ENCODE measurements at places on chromosomes 1 and 21.

DNA sequence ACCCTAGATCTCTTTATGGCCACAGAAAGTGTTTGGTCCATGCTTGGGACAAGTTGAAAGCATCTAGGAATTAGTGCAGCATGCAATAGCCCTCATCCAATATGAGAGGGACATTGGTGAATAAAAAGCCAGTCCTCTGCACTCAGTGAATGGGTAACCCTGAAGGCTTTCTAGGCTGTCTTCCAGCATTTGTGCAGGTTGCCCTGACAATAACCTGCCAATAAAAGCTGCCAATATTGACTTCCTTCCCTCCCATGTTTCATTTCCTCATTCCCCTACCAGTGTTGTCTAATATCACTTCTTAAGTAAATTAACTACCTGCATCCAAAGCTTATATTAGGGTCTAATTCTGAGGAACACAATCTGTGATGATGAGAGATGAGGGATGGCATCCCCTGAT lies 563.6 kb upstream of the NEGR1 start:
- DNase-seq: no peak

GRCh38 chr1:109649491-109649914 lies 6.4 kb upstream of the GSTM4 start:
- no peak for DNase-seq

- DNase-seq: no peak
Measured at GRCh38 chr1:14421977-14422609, 176.4 kb upstream of the KAZN start.

DNA sequence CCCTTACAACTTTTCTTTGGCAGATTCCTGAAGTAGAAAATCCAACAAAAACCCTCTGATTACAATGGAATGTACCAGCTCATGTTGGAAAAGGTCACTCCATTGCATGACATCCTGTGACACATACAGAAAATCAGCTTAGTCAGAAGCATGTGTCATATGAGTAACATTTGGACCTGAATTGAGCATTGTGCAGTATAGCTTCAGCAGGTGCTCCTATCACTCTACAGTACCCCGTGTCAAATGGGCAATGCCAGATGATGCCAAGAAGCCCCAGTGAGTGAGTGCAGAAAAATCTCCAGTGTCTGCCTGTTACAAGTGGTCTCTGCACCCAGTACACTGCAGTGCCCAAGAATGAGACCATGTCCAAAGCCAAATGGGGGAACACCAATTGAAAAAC lies 129.7 kb upstream of the RUNX1 start:
- no peak for DNase-seq

GRCh38 chr1:58664881-58665280 lies 35.0 kb downstream of the MYSM1 start:
- no peak for DNase-seq

DNA sequence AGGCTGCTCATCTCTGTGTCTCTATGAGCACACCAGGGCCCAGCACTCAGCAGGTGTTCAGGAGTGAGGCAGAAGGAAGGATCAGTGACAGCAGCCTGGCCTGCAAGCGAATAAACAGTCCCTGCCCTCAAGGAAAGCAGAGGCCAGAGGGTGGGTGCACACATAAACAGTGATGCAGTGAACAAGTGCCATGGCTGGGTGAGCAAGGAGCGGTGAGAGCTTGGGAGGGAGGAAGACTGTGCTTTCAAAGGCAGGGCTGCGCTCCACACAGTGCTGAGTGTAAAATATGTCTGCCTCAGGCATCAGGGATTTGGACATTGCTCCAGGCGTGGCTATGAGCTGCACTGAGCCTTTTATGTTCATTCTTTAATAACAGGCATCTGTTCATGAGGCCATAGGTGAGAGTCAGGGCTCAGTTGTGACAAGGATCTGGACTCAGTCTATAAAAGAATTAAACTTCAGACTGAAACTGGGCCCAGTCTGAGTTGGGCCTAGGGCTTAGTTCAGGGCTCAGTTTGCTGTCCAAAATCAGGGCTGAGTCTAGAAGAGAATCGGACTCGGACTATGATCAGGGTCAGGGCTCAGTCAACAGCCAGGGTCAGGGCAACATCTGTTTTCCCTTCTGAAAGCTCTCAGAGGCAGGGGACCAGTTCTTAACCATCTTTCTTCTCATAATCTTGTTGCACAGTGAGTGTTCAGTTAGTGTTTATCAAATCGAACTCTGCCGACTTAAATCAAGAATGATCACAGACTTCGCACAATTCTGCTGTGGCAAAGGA lies 213.7 kb downstream of the FOXD2 start:
- no peak for DNase-seq

DNA sequence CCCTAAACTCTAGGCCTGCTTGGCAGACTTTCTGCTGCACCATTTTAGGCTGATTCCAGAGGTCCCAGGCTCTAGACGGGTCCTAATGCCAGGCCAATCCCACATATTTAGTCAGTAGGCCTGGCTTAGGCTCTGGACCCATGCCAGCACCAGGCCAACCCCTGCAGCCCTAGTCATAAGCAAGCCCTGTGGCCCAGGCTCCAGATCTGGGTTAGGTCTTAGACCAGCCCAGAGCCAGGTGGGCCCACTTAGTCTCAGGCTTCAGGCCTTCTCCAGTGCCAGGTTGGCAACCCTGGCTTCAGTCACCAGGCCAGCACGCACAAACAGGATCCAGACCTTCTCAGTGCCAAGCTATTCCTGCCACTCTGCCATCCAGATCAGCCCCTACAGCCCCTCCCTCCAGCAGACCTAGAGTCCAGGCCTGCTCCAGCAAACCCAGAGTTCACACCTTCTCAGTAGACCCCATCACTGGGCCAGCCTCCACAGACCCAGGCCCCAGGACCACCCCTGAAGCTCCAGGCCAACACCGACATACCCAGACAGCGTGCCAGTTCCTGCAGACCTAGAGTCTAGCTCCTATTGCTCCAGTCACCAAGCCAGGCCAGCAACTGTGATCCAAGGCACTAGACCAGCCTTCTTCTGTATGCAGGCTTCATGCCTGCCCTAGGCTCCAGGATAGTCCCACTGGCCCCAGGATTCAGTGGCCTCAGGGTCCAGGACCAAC lies 467.6 kb downstream of the RWDD3 start:
- no peak for DNase-seq

DNA sequence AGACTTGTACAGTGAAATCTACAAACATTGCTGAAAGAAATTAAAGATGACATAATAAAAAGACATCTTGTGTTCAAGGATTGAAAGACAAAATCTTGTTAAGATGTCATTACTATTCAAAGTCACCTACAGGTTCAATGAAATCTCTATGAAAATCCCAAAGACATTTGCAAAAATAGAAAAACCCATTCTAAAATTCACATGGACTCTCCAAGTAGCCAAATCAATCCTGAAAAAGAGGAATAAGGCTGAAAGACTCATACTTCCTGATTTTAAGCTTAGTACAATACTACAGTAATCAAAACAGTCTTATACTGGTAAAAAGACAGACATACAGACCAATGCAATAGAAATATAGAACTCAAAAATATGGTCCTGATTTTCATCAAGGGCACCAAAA lies 78.6 kb downstream of the PCSK9 start:
- DNase-seq: no peak

DNA sequence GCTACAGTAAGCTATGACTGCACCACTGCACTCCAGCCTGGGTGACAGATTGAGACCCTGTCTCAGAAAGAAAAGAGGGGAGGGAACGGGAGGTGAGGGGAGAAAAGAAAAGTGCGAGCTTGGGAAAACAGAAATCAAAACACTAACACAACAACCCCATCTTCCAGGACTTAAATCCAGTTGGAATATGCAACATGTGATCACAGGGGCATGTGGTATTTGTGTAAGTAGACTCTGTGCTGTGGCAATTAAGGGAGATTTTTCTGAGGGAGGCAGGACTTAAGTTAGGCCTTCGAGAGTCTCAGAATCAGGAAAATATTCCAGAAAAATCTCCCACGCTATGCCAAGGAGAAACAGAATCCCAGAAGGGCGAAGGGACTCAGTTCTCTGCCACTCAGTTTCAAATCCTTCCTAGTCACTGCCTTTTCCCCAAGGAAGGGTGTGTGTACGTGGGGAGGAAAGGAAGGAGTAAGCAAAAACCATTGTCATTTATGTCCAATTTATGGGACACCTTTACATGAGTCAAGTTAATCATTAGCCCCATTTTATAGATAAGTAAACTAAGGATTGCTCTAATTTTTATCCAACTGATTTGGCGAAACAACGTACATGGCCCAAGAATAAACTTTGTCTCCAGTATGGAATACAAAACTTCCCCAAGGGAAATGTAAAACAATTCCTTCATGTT lies 12.3 kb downstream of the ID3 start:
- no peak for DNase-seq

DNA sequence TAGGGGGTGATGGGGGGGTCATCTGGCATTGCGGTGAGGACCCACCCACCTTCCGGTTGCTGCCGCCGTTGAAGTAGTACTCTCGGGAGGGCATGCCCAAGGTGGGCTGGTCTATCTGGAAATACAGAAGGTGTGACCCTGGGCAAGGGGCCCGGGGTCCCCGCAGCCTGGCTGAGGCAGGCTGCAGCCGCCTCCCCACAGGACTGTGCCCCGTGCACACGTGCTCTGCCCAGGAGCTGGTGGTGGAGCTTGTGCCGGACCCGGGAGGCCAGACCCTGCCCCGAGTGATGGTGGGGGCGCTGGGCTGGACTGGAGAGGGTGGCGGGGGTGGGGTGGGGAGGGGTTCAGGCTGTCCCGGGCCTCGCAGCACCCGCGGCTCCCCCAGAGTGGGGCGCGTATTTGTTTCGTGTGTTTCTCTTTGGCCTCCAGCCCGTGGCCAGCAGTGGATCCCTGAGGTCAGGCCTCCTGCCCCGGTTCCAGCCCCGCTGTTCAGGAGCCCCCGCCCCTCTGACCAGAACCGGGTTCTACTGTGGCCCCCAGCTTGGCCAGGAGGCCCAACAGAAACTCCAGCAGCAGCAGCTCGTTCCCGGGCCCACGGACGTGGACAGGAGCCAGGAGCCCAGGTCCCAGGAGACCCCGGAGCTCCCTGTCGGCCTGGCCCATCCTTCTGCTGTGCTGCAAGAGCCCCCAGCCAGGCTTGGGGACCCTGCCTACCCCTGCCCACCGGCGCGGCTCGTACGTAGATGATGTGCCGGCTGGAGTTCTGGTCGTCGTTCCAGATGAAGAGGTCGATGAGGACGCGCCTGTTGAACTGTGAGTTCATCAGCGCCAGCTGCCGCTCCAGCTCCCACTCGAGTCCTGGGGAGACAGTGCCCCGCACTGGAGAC lies 19.2 kb downstream of the PRXL2B start:
- no peak for DNase-seq

GRCh38 chr21:32562426-32562825 lies 22.9 kb downstream of the TCP10L start:
- no peak for DNase-seq

- no peak for DNase-seq
Measured at GRCh38 chr21:20997311-20997635, 936 bp upstream of the NCAM2 start.

- DNase-seq: no peak
Measured at GRCh38 chr1:25442178-25442577, 11.5 kb downstream of the MACO1 start.

GRCh38 chr1:34582356-34582755 lies 172.5 kb upstream of the GJB5 start:
- no peak for DNase-seq

DNA sequence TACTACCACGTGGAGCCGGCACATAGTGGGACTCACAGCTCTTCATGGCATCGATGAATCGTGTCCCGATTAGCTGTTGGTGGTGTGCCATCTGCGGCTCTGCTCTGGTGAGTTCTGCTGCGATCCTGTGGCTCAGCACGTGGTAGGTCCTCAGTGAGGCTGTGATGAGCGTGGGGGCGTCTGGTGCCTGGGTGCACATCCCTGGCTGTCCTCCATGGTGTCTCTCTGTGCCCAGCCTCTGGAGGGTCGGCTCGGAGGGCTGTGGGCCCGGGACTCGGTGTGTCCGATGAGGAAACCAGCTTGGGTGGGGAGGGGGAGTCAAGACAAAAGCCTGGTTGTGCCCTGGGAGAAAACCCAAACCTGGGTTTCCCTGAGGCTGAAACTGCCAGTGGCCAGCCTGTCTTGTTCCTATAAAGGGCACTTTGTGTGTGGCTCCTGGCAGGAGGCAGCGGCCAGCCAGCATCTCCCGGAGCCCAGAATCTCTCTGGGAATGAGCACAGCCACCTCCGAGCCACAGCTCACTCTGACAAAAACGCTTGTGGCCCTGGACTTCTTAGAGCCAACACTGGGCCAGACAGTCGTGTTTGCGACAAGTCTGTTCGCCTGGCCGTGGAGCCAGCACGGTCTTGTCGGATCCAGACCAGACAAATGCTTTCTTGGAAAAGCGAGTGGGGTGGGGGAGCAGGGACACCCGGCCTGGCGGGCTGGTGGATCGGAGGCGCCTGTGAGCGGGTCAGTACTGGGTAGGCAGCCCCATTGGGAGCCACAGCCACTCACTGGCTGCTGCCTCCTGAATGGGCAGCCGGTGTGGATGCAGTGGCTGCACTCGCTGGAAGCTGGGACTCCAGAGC lies 31.8 kb downstream of the SPSB1 start:
- no peak for DNase-seq

DNA sequence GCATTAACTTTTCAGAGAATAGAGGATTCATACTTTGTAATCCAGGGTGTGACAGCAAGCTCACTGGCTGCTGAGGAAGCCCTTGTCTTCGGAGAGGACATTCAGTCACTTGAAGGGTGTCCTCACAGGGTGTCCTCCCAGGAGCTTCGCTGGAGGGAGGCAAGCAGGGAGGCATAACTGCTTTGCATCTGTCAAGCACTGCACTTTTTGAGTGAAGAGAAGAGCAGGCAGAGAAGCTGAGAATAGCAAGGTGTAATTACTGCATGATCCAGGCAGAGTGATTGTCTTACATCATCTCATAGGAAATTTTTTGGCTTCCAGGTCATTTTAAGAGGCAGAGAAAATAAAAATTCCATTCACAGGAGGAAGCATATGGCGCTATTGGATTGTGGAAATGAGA lies 232.5 kb upstream of the ZP4 start:
- DNase-seq: no peak

- no peak for DNase-seq
Measured at GRCh38 chr21:39345440-39345839, 3.4 kb downstream of the HMGN1 start.

DNA sequence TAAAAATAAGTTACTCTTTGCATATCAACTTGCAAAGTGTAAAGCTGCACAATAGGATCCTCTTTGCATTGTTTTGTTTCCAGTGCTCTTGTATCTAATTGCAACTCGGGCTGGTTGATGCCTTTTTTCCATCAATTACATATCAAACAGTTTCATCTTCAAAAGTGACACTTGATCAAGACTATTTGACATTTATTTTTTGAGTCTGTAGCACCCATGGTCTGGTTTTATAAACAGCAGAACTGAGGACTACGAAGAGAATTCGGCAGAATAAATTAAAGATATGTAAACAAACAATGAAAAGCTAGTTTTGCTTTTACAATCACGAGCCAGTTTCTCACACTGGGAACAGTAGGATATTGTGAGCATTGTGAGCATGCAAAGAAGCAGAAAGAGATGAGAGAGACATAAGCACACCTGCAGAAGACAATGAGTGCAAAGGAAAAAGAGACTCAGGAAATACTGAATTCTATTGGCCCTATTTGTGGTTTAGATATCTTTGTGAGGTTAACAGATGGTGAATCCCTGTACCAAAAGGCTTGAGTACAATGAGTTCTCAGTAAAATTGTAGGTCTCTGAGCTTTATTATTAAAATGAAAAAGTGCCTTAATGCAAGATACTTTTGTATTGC lies 45.4 kb downstream of the RPL5 start:
- DNase-seq: no peak

- DNase-seq: no peak
Measured at GRCh38 chr1:121458291-121459048, 273.7 kb downstream of the SRGAP2C start.

GRCh38 chr1:93330617-93331016 lies 15.1 kb upstream of the DR1 start:
- no peak for DNase-seq
